Fibroblast of lung (primary cell): ENCODE measurements at places on chromosomes 1 and 21. TPM values are rescaled to one million over a fixed set of nuclear protein-coding genes. Genes with fewer than 3 reads are reported as not detected.

The EXTL1 gene
- 0.26 and 0.33 TPM in 2 replicates for total RNA-seq

- H3K4me1 ChIP-seq = peaks cover 9% of the 10 kb centered on the region
- peak; percentile 92 for DNase-seq
- no peak overlapping the region for H3K27ac ChIP-seq
- no peak overlapping the region for H3K4me3 ChIP-seq
Measured at GRCh38 chr1:171803045-171803444, 21.6 kb downstream of the METTL13 start.

The DAP3 gene
- 53.7 and 54.2 TPM in 2 replicates for total RNA-seq

DNA sequence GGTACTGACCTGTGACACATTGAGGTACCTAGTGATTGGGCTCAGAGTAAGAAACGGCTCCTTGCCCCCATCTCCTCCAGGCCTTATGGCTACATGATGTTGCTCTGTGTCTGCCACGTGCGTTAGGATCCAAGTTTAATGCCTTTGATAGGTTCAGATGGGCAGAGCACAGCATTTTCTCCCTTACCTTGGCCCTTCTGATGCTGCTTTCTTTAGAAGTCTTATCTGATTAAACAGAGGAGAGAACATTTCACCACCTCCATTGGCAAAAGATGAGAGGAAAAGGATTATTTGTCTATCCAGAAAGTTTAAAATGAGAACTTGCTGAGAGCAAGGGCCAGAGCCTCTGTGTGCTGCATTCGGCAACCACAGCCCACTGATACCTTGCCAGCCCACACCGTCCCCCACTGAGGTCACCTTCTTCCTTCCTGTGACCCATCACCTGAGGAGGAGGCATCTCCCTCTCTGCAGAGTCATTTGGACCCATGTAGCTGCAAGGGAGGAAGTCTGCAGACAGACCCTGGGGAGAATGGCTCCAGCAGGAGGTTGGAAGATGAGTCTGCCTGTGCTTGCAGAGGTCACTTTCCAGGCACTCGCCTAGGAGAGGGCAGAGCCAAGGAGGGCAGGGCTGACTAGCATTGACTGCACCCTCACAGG, 16.7 kb downstream of the SHISA4 start:
- H3K27me3 ChIP-seq = peaks cover 2% of the 10 kb centered on the region
- peaks cover 28% of the 10 kb centered on the region for H3K4me1 ChIP-seq
- DNase-seq = no peak
- peak overlapping the region; percentile 53 for H3K27ac ChIP-seq
- no peaks in the 10 kb centered on the region for H3K36me3 ChIP-seq
- H3K4me3 ChIP-seq = no peak overlapping the region

DNA sequence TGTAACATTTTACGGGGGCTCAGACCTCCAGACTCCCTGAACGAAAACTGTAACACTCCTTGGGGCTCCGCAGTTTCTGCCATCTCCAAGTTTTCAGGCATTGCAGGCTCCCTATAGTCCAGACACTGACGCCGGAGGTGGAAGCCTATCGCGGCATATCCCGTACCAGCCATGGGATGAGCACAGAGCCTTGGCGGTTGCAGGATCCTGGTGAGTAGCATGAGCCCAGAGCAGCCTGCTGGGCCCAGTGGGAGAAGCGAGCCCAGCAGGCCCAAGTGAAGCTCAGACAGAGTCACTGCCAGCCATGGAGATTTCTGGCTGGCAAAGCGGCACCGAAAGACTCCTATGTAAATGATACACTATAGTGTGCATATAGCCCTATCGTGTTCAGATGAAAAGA, 446.8 kb downstream of the COL11A1 start:
- H3K4me1 ChIP-seq = no peaks in the 10 kb centered on the region
- H3K27ac ChIP-seq = no peak overlapping the region
- DNase-seq = no peak
- H3K36me3 ChIP-seq = no peaks in the 10 kb centered on the region

GRCh38 chr1:41296506-41296905, 54.4 kb upstream of the SCMH1 start:
- peaks cover 6% of the 10 kb centered on the region for H3K27me3 ChIP-seq
- H3K4me3 ChIP-seq = no peak overlapping the region
- no peak for DNase-seq
- H3K4me1 ChIP-seq = no peaks in the 10 kb centered on the region
- no peaks in the 10 kb centered on the region for H3K36me3 ChIP-seq

- H3K4me1 ChIP-seq = no peaks in the 10 kb centered on the region
- no peaks in the 10 kb centered on the region for H3K27me3 ChIP-seq
- H3K4me3 ChIP-seq = no peak overlapping the region
- no peaks in the 10 kb centered on the region for H3K36me3 ChIP-seq
Measured at GRCh38 chr1:64295561-64295960, 92.1 kb downstream of the UBE2U start.

GRCh38 chr1:198167436-198167934, 10.7 kb downstream of the NEK7 start:
- no peaks in the 10 kb centered on the region for H3K27me3 ChIP-seq
- H3K4me1 ChIP-seq = no peaks in the 10 kb centered on the region
- H3K27ac ChIP-seq = no peak overlapping the region
- H3K4me3 ChIP-seq = no peak overlapping the region

The CHRNB2 gene
- under 0.01 TPM in 1 of 2 replicates, not detected in the other for total RNA-seq

- peak; percentile 82 for DNase-seq
- H3K4me1 ChIP-seq = peaks cover 7% of the 10 kb centered on the region
- H3K36me3 ChIP-seq = no peaks in the 10 kb centered on the region
- no peak overlapping the region for H3K4me3 ChIP-seq
Measured at GRCh38 chr1:64006276-64007051, 197.0 kb upstream of the UBE2U start.

- H3K27ac ChIP-seq = peak overlapping the region; percentile 13
- peak; percentile 56 for DNase-seq
- H3K4me1 ChIP-seq = peaks cover 35% of the 10 kb centered on the region
- no peaks in the 10 kb centered on the region for H3K36me3 ChIP-seq
- no peaks in the 10 kb centered on the region for H3K27me3 ChIP-seq
Measured at GRCh38 chr1:53176452-53177208, 20.0 kb upstream of the CPT2 start.

The CHIA gene
- not detected in 2 replicates for total RNA-seq

The C1orf226 gene
- under 0.01 and 0.33 TPM in 2 replicates for total RNA-seq

- no peak overlapping the region for H3K27ac ChIP-seq
- H3K4me1 ChIP-seq = no peaks in the 10 kb centered on the region
- H3K27me3 ChIP-seq = no peaks in the 10 kb centered on the region
- no peak for DNase-seq
- H3K36me3 ChIP-seq = no peaks in the 10 kb centered on the region
Measured at GRCh38 chr1:116997066-116997465, 4.5 kb upstream of the CD101 start.

DNA sequence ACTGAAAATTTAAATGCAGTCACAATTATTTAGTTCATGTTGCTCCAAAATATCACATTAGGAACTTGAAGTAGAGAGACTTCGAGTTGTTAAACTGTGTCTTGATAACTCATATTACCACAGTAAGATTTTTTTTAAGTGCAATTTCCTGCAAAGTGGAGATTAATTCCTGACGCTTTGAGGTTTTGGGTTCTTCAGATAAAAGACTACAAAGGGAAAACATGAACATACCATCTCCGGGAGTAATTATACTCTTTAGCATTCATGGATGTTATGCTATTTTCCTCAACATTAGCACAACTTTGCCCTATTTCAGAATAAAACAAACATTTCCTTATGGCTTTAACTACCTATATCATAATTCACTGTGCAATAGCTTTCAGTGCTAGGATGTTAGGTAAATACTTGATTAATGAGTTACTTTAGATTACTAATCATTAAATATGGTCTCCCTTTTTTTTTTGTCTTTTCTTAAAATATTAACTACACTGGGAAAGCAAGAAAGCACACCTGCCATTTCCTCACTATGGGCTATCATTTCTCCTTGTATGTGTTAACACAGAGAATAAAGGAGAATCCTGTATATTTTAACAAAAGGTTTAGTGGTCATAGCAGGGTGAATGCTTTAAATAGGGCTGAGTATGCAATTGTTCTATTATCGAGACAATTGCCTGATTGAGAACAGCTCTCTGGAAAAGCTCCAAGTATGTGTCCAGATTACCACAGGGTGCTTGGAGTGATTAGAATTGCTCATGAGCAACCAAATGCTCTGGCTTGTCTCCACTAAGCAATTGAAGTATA, 252.5 kb upstream of the C1orf105 start:
- H3K36me3 ChIP-seq = no peaks in the 10 kb centered on the region
- DNase-seq = peak; percentile 85
- no peak overlapping the region for H3K27ac ChIP-seq
- peaks cover 9% of the 10 kb centered on the region for H3K4me1 ChIP-seq
- no peaks in the 10 kb centered on the region for H3K27me3 ChIP-seq

The RIMS3 gene
- 0.33 and 0.51 TPM in 2 replicates for total RNA-seq

The TUFT1 gene
- 6.9 and 18.2 TPM in 2 replicates for total RNA-seq

DNA sequence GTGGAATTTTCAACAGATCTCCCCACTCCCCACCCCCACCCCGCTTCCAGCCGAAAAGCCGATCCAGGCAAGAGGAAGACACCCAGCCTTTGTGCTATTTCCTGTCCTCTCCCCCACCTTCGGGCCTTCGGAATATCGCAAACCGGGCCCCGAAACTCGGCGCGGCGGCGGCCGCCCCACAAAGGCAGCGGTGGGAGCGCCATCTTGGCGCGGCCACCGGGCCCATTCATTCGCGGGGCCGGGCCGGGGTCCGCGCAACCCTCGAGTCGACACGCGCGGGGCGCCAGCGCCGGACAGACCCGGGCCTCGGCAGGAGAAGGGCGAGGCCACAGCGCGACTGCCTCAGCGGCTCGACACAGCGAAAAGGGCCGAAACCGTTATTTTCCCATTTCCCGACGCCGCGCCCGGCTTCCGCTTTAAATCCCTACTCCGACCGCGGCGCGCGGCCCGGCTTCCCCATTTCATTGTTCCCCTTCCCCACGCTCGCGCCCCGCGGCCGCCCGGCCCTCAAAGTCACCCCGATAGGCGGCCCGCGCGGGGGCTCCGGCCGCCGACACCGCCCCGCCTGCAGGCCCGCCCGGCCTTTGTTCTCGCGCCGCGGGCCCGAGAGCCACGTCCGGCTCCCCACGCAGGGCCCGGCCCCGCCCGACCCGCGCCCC, 911 bp downstream of the GNB1 start:
- peak overlapping the region; percentile 93 for H3K27ac ChIP-seq
- H3K4me1 ChIP-seq = peaks cover 12% of the 10 kb centered on the region
- peaks cover 2% of the 10 kb centered on the region for H3K27me3 ChIP-seq

- H3K4me3 ChIP-seq = no peak overlapping the region
- H3K27ac ChIP-seq = peak overlapping the region; percentile 72
- H3K27me3 ChIP-seq = no peaks in the 10 kb centered on the region
- peaks cover 1% of the 10 kb centered on the region for H3K36me3 ChIP-seq
- DNase-seq = peak; percentile 74
Measured at GRCh38 chr1:244436336-244437085, 15.2 kb downstream of the ADSS2 start.

DNA sequence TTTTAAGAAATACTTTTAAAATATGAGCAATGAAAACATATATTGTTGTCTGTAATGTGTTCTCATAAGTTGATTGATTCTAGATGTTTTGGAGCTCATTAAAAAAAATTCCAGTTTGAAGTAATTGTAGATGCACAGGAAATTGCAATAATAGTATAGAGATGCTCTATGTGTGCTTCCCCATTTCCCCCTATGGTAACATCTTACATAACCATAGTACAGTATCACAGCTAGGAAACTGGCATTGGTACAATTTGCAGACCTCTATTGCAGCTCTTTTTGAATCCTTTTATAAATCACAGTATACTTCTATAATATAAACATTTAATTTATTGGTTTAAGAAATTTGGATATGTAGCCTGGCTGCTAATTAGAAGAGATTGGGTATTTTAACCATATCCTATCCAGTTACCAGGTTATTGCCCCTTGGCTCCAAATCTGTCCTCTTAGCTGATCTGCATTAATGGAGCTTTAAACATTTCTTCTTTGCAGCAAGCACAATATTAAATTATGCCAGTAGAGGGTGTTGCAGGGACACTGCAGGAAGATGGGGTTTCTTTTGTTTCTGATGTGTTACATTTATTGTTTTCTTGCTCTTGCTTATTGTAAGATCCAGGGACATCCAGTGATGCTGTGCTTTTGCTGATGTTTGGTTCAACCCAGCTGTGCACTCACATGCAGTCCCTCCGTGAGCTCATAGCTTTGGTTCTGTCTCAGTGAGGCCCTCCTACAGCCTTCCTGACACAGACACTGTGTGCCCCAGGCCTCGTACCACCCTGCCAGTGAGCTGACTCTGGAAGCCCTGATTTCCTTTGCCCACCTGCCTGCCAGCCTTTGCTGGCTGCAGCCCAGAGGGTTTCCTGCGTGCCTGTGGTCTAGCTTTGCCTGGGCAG, 103.3 kb downstream of the RABGAP1L start:
- H3K4me3 ChIP-seq = no peak overlapping the region
- H3K4me1 ChIP-seq = no peaks in the 10 kb centered on the region
- H3K36me3 ChIP-seq = no peaks in the 10 kb centered on the region
- peak; percentile 77 for DNase-seq
- no peaks in the 10 kb centered on the region for H3K27me3 ChIP-seq
